Stimulated activated CD4-positive, alpha-beta T cell treated with anti-CD3 and anti-CD28 coated beads, Interleukin-2, amount 100 ng/mL, for 24 hours (primary cell): ENCODE measurements at places on chromosomes 4 and X.

- peak; percentile 10 for DNase-seq
Measured at GRCh38 chr4:13543032-13543838, 1.1 kb downstream of the NKX3-2 start.

- no peak for DNase-seq
Measured at GRCh38 chr4:150264595-150265161, 186.4 kb downstream of the DCLK2 start.

GRCh38 chrX:40543661-40544328 lies 37.0 kb upstream of the ATP6AP2 start:
- DNase-seq: no peak

GRCh38 chrX:69031971-69032391 lies 133.3 kb downstream of the PJA1 start:
- no peak for DNase-seq

DNA sequence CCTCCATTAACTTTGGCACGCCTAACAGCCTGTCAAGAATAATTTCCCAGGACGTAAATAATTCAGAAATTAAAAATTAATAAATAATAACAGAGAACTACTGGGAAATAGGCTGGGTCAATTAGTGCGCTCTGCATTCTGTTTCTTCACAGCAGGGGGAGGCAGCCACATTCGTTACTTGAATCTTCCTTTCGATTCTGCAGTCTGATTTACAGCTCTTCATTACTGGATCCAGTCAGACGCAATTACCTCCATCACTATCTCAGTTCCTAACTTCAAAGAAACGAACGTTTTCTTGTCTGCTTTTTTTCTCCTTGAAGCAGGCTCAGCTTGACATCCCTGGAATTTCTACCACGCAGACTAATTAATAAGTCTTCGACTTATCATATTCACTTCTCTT lies 9.0 kb upstream of the RPL34 start:
- DNase-seq: no peak

GRCh38 chr4:27986476-27986875 lies 1125.8 kb downstream of the STIM2 start:
- no peak for DNase-seq

DNA sequence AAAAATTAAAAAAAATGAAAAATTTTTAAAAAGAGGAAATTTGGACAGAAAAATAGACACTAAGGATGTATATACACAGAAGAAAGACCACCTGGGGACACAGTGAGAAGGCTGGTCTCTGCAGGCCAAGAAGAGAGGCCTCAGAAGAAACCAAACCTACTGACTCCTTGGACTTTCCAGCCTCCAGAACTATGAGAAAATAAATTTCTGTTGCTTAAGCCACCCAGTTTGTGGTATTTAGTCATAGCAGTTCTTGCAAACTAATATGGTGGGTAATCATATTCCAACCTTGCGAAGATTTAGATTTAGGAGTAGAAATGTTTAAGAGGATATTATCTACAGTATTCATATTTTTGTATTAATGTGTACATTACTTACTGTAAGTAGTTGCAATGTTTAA lies 56.4 kb downstream of the COQ2 start:
- no peak for DNase-seq

DNA sequence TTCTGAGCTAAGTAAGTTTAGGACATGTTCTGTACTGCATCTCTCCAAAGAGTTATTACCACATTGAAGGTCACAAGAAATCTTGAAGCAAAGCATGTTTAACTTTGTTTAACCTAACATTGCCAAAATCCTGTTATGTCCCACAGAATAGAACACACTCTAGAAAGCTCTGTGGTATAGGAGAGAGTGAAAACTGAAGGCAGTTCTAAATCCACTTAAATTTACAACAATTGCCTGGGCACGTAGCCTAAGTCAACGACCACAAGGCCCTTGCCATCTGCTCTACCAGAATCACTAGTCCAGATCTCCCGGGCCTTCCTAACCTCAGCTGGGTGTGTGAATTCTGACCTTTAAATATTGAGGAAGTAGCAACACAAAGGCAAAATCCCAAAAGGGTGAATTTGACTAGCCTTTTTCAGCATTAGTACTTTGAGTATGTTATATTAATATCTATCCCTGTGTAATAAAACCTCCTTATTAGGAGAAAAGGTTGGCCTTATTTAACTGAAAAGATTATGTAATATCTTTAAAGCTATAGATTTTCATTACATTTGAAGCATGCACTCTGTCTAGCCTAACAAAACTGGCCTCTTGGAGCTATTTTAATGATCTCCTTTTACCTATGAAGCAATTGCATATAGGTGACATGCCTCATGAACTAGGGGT lies 4.5 kb upstream of the MAML3 start:
- DNase-seq: no peak

GRCh38 chr4:184395451-184395917 lies 78.9 kb downstream of the IRF2 start:
- DNase-seq: no peak

- no peak for DNase-seq
Measured at GRCh38 chr4:168868044-168868781, 141.8 kb downstream of the CBR4 start.

DNA sequence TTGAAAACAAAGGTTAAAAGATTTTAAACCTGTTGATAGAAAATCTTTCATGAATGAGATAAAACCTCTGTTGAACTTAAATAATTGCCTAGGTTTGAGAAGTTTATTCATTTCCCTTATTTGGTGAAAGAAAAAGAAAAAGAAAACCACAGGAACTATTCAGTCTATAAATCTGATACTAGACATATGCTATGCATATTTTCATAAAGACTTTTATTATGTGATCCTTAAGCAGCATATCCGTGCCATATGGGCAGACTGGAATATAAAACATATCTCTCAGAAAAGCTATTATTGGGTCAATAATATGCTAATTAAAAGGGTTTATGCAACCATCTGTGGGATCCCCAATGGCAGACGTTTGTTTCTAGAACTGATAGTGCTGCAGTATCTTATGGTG lies 178.7 kb downstream of the RASL11B start:
- no peak for DNase-seq

- DNase-seq: no peak
Measured at GRCh38 chr4:148265627-148266026, 176.6 kb downstream of the NR3C2 start.

GRCh38 chr4:133968174-133968573 lies 233.4 kb downstream of the PABPC4L start:
- DNase-seq: no peak

GRCh38 chrX:11750694-11751093 lies 7.3 kb upstream of the MSL3 start:
- DNase-seq: no peak

DNA sequence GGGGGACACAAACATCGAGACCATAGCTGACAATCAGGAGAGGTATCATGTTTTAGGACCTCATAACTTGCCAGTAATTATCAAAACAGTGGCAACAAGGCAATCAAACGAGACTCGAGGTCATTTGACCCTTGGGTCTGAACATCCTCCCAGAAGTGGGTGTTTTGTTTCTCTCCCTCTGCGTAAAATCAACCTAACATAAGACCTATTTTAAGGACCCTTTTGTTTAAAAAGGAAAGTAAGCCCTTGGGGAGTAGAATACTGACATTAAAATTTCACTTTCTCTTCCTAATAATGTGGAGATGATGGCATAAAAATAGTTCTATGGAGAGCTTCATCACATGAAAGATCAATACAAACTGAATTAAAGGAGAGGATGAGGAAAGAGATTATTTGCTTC lies 106.2 kb upstream of the PUDP start:
- DNase-seq: no peak

GRCh38 chr4:153426207-153426885 lies 39.8 kb upstream of the TMEM131L start:
- DNase-seq: no peak

DNA sequence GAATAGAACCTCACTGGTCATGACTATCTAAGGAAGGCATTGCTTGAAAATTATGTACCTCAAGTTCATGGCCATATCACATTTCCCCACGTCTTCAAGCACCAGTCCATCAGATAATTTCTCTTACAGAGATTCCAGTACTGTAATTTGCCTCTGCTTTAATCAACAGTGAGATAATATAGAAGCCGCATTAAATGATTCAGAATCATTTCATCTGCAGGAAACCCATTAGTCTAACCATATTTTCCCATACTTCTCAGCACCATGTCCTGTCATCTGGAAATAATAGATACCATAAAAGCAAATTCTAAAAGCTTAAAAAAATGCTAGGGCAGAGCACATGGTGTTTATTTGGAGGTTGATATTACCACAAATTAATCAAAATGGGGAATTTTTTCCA lies 310.3 kb upstream of the SLIT2 start:
- DNase-seq: no peak

DNA sequence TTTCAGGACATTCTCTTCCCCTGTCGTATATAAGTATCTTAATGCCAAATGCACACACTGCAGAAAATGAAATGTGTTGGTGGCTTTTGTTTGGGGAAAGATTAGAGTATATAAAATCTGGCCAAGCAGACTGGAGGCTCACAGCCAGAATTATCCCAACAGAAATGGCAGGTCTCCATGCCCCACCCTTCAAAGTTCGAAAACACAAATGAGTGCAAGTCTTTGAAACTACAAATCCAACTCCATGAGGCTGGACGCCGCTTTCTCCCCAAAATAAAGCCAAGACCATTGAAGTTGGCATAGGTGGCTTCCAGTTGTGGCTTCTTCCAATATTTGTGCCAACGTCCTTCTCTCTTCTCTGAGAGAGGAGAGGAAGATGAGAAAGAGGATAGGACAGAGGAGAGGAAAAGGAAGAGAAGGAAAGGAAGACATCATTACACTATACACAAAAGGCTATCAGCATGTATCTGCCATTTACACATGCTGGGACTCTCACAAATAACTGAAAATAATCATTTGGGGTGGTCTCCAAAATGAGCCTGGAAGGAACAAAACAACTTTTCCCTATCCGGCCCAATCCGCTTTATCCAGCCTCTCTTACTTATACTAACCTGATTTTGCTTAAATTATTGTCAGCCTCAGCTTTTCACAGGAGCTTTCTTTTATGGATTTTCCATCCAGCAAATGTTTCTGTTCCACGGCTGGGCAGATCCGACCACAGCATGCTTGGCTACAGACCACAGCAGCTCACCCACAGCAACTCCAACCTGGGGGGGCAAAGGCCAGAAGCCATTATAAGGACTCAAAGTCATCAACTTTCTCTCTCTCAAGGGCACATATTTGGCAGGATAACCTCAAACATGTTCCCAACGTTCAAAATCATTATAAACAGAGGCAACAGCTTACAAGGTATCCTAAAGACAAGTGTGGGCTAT lies 71.7 kb downstream of the APBB2 start:
- DNase-seq: no peak

- no peak for DNase-seq
Measured at GRCh38 chr4:69214716-69215115, at the start of gene UGT2B11. Gene UGT2B11, minus strand, starts transcription at chr4:69214748. Its CDS starts 26 bp downstream, at chr4:69214722.

- no peak for DNase-seq
Measured at GRCh38 chrX:73766431-73766795, 203.4 kb downstream of the CHIC1 start.

GRCh38 chr4:34644579-34645115 lies 1599.7 kb downstream of the ARAP2 start:
- no peak for DNase-seq

DNA sequence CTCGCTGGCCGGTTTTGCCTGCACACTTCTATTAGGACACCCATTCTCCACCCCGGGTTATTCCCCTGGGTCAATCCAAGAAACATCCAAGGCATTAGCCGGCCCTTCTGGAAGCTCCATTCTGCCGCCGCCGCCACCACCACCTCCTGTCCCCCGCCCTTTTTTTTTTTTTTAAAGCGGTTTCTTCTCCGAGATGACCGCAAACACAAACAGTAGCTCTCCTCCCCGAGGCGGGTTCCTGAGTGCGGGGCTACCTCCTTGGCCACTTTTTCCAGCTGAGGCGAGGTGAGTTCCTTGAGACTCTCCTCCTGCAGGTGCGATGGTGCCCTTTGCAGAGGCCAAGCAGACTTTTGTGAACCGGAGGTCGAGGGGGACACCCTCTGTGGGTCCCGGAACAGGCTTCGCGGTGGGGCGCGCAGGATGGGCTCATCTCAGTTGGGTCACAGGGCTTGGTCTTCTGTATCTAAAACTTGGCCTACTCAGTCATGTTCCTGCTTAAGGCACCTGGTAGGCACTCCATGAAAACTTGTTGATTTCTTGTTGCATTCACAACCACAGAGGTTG lies 930 bp downstream of the NWD2 start:
- DNase-seq: no peak

DNA sequence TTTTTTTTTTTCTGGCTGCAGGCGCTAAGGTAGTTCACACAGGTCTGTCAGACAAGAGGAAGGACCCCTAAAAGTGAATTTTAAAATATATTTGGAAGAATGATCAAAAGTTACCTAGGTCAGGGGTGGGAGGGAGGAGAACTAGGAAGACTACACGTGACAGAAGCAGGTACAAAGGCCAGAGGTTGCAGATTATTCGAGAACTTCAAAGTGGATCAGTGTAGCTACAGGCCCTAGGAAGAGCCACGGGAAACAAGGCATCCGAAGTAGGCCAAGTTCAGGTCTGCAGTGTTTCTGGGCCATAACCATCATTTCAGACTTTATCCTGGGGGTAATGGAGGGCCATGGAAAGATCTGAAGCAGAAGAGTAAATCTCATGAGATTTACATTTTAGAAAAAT lies 16.5 kb downstream of the MAOB start:
- no peak for DNase-seq

- DNase-seq: peak; percentile 62
Measured at GRCh38 chr4:3074846-3075651, 568 bp downstream of the HTT start.

- no peak for DNase-seq
Measured at GRCh38 chr4:15982842-15983524, 20.0 kb upstream of the FGFBP2 start.

- no peak for DNase-seq
Measured at GRCh38 chr4:134470544-134470943, 269.0 kb upstream of the PABPC4L start.
